ENCODE measurements at places on chromosomes 1 and 21.

DNA sequence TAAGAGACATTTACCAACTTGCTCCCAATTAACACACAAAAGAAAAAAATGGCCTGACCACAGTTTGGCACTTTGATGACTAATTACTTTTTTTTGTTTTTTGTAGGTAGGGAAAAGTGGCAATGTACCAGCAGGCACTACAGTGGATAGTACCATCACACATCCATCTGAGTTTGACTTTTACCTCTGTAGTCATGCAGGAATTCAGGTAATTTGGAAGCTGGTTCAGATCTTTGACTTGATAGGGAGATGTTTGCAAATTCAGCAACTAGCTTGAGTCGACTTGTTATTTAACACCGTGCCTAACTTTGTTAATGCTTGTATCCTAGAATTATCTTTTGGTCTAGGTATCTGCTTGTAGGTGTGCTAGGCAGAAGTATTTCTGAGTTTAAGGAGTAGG, 33.0 kb upstream of the AGO1 start:
- ATAC-seq: no peak

DNA sequence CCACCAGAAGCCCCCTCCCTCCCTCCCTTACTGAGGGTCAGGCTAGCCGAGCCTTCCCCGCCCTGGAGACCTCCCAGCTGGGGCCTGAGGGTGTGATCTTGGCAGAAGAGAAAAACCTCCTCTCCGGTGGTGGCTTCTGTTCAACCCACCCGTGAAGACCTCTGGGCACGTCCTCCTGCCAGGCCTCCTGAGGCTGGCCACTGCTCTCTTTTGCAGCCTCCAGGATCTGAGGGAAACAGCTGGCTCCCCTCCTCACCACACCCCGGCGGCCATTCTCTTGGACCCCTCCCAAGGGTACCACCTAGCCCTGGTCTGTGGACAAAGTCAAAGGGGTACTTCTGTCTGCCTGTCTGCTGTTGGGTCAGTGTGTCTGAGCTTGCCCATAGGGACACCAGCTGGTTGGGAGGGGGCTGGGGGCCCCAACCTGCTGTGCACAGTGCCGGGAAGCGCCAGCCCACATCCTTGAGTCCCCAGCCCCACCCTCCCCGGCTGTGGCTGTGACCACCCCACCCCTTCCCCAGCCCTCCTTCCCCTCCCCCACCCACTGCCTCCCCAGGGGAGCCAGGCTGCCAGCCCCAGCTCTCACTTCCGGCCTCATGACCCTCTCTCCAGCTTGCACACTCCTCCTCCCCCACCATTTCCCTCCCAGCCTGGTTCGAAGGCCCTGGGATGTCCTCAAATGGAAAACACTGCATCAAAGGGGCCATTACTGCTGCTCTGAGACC, 48.1 kb downstream of the AHDC1 start:
- peak; percentile 18 for ATAC-seq

DNA sequence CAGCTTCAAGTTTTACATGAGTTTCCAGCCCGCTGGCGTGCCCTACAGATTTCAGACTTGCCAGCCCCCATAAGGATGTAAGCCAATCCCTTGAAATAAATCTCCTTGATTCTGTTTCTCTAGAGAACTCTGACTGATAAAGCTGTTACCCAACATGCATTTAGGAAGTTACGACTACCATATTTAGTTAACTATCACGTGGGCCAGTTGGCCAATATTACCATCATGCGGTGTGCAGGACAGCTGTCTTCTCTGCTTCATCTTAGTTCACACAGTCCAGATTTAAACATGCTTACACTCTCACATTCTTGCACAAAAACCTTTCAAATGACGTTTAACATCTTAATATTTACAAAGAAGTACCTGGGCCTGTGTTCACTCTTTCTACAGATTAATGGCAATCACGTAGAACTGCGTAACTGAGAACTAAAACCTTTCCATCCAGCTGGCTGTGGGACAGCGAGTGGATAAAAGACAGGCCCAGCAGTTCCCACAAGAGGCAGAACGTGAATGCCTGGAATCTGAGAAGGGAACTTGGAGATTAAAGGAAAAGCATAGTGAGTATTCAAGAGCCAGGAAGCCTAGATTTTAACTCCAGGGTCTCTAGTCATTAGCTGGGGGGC, 20.8 kb downstream of the FAM177B start:
- peak; percentile 55 for ATAC-seq

GRCh38 chr1:22431965-22432364, 19.7 kb upstream of the ZBTB40 start:
- ATAC-seq: no peak

DNA sequence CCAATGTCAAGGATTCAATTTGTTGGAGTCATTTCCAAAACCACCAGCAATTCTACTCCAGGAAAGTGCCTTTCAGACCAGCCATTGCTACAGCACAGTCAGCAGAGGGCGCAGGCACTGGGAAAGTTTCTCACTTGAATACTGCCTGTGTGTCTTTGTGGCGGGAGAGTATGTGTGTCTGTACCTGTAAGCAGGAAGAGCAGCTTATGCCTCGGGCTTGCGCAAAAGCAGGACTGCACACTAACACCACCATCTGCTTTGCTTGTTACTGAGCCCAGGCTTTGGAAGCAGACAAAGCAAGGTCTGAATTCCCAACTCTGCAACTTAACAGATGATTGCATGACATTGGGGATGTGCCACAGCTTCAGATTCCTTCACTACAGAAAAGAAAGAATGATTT, 7.0 kb upstream of the CTSE start:
- ATAC-seq: no peak

- ATAC-seq: no peak
Measured at GRCh38 chr21:46205166-46205565, 20.9 kb upstream of the SPATC1L start.

DNA sequence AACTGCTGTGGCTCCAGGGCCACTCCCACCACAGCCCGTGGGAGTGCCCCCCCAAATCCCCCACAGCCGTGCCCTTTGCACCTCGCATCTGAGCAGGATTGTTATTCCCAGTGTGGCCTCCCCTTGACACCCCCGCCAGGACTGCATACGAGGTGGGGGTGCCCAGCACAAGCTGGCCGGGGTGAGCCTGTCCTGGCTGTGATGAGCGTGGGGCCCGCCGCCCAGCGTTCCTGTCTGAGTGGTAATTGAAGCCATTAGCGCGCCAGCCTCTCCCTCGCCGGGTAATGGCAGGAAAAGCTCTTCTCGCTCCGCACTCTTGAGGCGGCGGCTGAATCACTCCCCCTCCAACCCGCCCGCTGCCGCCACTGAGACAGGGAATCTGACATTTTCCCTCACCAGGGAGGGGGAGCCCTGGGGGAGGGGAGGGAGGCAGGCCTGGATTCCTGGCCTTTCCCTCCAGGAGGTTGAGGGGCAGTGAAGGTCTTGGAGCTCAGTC, 27.7 kb downstream of the PTPRF start:
- peak; percentile 45 for ATAC-seq

DNA sequence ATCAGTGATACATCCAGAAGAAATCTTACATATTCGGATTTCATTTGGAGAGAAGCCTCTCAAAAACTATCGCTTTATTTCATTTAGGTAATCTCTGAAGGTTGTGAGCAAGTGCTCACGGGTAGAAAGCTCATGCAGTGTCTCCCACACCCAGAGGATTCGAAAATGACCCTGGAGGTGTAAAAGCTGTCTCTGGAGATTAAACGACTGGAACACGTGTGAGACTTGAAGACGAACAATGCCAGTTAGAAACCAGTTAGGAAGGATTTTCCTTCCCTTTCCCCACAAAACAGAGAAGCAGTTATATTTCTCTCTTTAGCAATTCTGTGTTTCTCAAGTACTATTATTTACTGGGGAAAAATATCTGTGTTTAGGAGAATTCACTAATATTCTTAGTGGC, 92.5 kb upstream of the CD55 start:
- ATAC-seq: no peak

DNA sequence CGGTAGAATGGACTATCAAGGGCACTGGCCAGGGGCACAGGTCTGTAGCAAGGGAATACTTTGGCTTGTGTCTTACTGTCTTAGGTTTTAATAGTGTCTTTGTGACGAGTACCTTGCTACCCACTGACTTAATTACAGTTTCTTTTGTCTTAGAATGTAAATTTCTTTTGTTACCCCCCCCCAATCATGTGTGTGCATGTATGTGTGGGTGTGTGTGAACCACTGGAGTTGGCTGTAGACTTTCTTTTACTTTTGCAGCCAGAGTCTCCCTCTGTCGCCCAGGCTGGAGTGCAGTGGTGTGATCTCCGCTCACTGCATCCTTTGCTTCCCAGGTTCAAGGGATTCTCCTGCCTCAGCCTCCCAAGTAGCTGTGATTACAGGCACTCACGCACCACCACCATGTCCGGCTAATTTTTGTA, 61.8 kb upstream of the CLDN14 start:
- ATAC-seq: no peak

DNA sequence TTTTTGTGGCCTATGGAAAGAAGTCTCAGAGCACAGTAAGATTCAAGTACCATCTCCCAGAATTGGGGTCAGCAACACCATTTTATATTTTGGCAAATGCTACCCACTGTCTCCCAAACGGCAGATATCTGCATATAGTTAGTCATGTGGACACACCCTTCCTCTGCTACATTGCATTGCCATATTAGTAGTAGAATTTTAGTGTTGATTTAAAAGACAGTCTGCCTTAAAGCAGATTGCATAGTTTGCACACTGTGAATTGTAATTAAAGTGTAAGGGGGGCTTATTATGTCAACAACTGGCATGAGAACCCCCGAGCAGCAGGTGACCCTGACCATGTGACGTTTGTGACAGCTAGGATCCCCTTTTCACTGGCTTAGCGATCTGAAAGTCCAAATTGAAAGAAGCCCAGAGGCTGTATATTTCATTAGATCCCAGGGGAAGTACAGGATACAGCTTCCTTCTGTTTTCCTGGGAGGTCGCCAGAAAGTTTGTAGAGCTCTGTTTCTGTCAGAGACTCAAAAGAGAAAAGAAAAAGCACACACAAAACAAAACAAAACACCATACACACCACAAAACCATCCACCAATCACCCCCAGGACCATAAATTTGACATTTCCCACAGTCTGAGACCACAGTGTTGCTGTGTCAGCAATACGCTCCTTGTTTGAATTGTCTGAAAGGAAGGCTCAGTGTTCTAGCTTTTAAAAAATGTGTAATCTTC, 172.4 kb downstream of the NFIA start:
- ATAC-seq: peak; percentile 47

DNA sequence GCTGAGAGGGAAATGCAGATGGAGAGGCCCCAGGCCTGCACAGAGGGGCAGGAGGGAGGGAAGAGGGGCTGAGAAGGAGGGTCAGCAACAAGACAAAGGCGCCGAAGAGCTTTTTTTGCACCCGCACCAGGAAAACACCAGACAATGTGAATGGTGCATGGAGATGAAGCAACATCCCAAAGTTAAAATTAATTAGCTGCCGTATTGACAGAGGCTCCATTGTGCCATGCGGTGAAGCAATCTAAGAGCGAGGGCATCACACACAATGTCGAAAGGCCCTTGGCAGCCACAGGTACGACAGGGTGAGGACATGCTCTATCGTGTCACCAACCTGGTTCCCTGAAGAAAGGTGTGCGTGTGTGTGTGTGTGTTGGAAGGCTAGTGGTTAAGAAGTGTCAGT, 41.2 kb downstream of the SSBP3 start:
- no peak for ATAC-seq

DNA sequence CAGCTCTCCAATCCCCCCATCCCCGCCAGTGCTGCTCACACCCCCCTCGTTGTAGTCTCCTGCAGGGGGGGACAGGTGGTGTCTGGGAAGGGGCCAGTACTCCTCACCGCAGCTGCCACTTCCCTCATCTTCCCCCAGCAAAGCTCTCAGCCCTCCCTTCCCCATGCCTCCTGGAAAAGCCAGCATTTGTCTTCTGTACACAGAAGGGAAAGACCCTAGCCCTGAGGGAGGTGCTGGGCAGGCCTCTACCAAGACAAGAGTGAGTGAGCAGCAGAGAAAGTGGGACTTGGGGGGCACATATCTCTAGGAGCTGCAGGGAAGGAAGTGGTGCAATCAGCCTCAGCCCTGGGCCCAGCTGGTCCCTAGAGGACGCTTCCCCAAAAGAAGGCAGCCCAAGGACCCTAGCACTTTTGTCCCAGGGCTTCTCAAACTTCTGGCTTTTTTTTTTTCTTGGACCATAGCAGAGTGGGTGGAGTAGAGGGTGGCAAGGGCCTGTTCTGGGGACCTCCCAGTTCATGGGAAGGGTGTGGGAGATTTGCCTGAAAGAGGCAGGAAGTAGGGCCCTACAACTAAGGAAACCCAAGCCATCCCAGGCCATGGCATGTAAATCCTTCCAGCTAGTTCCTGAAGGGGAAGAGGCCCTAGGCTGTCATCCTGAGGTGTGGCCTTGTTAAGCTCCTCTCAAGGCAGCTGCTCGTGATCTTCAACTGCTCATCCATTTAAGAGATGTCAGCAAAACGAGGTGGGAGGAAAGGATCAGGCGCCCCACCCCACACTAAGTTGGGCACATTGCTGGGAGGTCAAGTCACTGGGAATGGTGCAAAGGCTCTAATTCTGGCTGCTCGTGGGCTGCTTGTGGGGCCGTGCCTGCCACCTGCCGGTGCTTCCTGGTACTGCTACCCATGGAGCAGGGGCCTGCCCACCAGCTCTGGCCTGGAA, 12.6 kb downstream of the ZC3H12A start:
- peak; percentile 86 for ATAC-seq

- no peak for ATAC-seq
Measured at GRCh38 chr1:69363236-69363635, 204.5 kb upstream of the LRRC7 start.

GRCh38 chr1:87730274-87731216, 401.9 kb downstream of the LMO4 start:
- ATAC-seq: no peak

DNA sequence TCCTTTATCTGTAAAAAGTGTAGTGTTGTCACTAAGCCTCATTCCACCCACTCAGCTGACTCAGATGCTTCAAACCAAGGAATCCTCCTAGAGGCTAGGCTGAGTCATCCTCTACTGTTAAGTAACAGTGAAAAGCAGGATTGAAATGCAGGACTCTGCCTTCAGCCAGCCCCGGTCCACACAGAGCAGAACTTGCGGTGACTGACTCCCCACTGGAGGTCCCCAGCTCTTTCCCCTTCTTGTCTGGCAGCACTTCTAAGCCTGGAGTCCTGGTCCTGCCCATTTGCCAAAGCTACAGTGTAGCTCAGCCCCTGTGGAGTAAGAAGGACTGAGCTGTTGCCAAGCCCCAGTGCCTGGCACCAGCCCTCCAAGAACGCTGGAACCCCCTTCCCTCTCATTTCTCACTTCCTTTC, 1.7 kb downstream of the RAB7B start:
- peak; percentile 90 for ATAC-seq

GRCh38 chr21:38831526-38832467, 26.1 kb downstream of the ETS2 start:
- ATAC-seq: peak; percentile 96

- peak; percentile 71 for ATAC-seq
Measured at GRCh38 chr1:232306269-232306961, 323.5 kb downstream of the SIPA1L2 start.

GRCh38 chr1:50427818-50428779, 4.9 kb upstream of the DMRTA2 start:
- ATAC-seq: no peak
